ENCODE measurements at places on chromosomes 16 and 17.

- DNase-seq: no peak
Measured at GRCh38 chr16:35523991-35524390, 2064.6 kb downstream of the TP53TG3F start.

DNA sequence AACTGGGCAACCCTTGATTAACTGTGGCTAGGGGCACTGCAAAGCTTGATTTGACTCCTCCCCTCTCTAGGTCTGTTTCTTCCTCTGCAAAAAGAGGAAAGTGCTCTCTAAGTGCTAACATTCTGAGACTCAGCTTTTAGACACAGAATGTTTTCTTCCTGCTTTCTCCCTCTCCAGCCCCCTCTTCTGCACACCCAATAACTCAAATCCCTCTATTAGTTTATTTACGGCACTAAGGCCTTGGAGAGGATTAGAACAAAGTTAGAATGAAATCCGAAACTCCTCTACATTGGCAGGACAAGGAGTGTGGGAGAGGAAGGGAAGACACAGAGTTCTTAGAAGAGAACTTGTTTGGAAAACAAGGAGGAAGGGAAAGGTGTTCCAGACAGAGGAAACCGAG lies 3.3 kb upstream of the SBK1 start:
- DNase-seq: no peak

GRCh38 chr16:30724641-30725417 lies 23.4 kb upstream of the PHKG2 start:
- no peak for DNase-seq

GRCh38 chr16:363766-364490 lies 6.4 kb downstream of the MRPL28 start:
- no peak for DNase-seq

GRCh38 chr16:1066584-1067172 lies 5.9 kb upstream of the SSTR5 start:
- DNase-seq: no peak

GRCh38 chr17:78965491-78965924 lies 14.2 kb downstream of the LGALS3BP start:
- DNase-seq: no peak

GRCh38 chr16:2028620-2029220 lies 2.0 kb downstream of the NHERF2 start:
- DNase-seq: no peak

DNA sequence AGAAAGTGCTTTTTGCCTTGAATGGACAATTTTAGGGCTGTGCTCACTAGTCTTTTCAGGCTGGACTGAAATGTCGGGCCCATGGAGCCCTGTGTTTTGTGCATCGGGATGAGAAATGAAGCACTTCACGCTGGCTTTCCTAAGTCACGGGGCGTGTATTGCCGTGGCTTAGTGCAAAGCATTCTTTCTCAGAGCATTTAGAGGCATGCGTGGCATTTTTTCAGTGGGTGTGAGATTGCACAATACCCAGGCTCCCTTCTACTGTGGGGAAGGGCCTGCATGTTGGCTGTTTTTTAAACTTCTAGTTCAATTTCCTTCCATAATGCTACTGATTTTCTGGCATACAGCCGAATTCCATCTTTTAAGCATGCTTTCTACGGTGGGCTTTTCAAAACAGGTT lies 12.6 kb upstream of the POLR3E start:
- DNase-seq: no peak

DNA sequence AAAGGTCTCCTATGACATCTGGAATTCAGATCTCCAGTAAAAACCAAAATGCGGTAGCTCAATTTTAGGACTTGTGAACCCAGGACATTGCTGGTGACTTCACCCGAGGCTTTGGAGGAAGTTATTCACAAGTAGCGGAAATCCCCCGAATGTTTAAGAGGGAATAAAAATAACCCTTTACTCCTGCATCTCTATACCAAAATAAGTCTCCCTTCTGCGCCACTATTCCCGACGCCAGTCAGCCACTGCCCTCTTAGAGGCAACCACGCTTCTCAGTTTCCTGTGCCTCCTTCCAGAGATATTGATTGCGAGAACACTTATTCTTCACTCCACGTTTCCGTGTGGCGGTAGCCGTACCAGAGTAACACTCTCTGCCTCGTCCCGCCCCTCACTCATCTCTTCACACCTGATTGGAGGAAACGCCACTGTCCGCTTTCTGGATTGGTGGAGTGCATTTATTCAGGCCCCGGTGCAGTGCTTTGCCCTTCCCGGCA lies 27.4 kb downstream of the EMP2 start:
- no peak for DNase-seq

DNA sequence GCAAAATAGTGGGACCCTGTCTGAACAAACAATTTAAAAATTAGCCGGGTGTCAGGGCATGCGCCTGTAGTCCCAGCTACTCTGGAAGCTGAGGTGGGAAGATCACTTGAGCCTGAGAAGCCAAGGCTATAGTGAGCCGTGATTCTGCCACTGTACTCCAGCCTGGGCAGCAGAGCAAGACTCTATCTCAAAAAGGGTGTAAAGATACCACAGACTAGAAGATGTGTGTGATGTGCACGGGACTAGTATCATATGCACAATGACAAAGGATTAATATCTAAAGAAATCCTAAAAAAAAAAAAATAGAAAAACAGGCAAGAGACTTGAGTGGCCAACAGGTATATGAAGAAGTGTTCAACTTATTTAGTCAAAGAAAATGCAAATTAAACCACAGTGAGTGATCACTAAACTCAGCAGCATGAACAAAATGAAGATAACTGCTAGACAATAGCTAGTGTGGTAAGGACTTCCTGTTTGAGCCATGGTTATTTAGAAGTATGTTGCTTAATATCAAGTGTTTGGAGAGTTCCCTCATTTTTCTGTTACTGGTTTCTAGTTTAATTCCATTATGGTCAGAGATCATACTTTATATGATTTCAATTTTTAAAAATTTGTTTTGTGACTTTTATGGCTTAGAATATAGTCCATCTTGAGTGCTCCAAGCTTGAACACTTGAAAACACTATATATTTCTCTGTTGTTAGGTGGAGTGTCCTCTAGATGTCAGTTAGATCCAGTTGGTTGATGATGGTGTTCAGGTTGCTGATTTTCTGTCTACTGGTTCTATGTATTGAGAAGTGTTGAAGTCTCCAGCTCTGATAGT lies 14.7 kb upstream of the SLX4 start:
- DNase-seq: no peak

GRCh38 chr17:39695089-39695474 lies 4.8 kb upstream of the ERBB2 start:
- DNase-seq: no peak

DNA sequence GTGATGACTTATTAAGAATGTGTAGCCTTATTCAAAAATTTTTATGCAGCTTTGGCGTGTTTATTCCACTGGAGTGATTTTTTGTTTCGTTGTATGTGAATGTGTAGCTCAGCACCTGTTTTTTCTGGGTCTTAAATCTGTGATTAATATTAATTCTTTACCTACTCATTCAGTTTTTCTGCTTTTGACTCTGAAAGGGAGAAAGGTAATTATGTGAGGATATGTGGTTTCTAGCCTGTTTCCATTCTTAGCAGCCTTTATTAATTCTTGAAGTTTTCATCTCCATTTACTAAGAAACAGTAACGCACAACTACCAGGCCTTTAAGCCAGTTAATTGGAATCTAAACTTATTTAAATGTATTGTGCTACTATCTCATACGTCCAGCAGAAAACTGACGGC lies 7.0 kb downstream of the HEATR3 start:
- DNase-seq: no peak

- no peak for DNase-seq
Measured at GRCh38 chr16:67967958-67968399, 458 bp downstream of the SLC12A4 start.
